ENCODE measurements at places on chromosomes 16 and 17.

- no peak for DNase-seq
Measured at GRCh38 chr16:69741951-69742904, 12.5 kb downstream of the NOB1 start.

DNA sequence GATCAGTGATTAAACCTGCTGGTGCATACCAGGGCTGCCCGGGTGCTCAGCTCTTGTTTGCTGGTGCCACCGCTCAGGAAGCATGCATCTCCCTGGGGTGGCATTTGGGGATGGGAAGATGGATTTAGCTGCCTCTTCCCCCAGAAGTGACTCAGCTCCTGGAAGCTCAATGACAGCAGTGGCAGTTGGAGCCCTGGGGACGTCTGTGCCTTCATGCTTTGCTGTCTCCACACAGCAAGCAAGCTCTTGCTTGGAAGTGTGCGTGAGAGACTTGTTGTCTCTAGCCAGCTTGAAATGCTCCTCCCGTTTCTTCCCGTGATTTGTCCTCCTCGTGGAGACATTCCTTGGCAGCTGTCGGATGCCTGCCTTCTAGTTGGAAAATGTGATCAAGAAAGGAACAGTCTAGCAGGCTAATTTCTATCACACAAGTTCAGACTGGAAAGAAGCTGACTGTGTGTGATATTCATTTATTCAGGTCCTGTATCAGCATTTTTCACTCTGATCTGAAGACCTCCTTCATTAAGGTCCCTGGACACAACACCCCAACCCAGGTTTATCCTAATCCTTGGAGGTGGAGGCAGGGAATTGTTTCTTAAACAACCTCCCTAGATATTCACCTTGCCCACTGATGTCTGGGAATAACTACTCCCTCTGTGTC is 73.0 kb downstream of the BMERB1 start:
- DNase-seq = no peak

- DNase-seq = no peak
Measured at GRCh38 chr16:69858191-69859104, 92.7 kb upstream of the CLEC18A start.

- no peak for DNase-seq
Measured at GRCh38 chr17:12789481-12790248, at the start of gene ARHGAP44. ARHGAP44 (plus strand) TSS chr17:12789498; CDS start chr17:12789839, 341 bp downstream.

GRCh38 chr16:88769617-88770460 is 15.2 kb downstream of the PIEZO1 start:
- no peak for DNase-seq
